ENCODE measurements at places on chromosomes 3 and 15.

- no peak for DNase-seq
Observed at GRCh38 chr15:33608714-33609113, 297.9 kb downstream of the RYR3 start.

DNA sequence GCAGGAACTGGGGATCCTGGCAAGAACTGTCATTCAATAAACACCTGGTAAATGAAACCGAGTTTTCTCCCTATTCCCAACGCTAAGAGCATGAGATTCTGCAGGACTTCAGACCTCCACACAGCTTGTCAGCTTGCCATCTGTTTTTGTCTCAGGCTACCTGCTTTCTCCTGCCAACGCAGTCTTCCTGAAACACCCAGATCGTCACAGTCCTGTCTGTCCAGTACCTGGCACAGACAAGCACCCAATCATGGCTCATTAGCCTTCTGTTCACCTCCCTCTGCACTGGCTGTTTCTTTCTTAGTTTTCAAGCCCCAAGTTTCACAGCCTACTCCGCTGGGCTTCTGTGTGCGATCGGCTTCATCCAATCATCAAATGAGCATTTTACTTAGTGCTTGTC is 5.0 kb downstream of the SLC12A8 start:
- DNase-seq, result no peak

GRCh38 chr3:50251220-50251619 is 15.2 kb downstream of the GNAI2 start:
- no peak for DNase-seq

GRCh38 chr3:46372492-46373359 is 2.0 kb downstream of the CCR5 start:
- DNase-seq, result no peak

DNA sequence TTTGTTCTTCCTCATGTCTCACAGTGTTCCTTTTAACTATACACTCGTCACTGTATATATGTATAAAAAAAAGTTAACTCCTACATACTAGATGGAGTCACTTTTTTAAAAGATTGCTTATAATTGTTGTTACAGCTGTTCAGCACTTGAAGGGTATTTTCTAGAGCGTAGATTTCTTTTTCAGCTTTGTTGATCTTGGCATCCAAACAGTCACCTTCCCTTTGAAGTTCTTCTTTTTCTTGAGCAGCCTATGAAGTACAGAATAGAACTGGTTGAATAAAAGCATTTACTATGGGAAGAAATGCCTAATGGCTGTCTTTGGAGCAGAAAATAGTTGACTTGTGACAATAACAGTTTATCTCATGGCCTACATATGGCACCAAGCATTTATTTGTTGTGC is 17.8 kb downstream of the TTC14 start:
- DNase-seq, result no peak

GRCh38 chr15:42576040-42576594 is 711 bp downstream of the STARD9 start:
- no peak for DNase-seq
